Activated CD8-positive, alpha-beta memory T cell treated with anti-CD3 and anti-CD28 coated beads, Interleukin-2, amount 10 ng/mL, durations not matched to agents 7 days and 5 days (primary cell): ENCODE measurements at places on chromosomes 7 and 10.

- H3K27ac ChIP-seq: no peak overlapping the region
- DNase-seq: no peak
- H3K27me3 ChIP-seq: no peaks in the 10 kb centered on the region
- H3K4me3 ChIP-seq: no peak overlapping the region
These were observed 20.2 kb downstream of the MCU start for GRCh38 chr10:72712136-72712535.

DNA sequence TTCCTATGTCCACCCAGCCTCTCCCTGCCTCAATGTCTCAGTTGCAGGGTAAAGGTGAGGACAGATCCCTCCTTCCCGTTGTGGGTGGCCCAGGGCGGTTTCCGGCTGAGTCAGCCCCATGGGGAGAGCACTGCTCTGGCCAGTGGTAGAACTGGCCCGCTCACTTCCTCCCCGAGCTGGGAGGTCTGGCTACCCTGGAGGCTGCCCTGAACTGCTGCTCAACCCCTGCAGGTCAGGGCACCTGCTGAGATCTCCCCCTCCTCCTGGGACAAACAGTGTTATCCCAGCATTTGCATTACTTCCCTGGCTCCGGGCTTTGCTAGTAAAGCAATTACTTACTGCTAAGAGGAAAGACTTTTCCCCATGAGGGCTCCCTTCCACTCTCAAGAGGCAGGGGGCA is 21.4 kb upstream of the IMPDH1 start:
- H3K27ac ChIP-seq: no peak overlapping the region
- H3K4me3 ChIP-seq: no peak overlapping the region
- DNase-seq: no peak
- peaks cover 13% of the 10 kb centered on the region for H3K4me1 ChIP-seq
- H3K36me3 ChIP-seq: no peaks in the 10 kb centered on the region

- DNase-seq: no peak
- H3K36me3 ChIP-seq: no peaks in the 10 kb centered on the region
- H3K4me1 ChIP-seq: no peaks in the 10 kb centered on the region
- peaks cover 23% of the 10 kb centered on the region for H3K27me3 ChIP-seq
These were observed 141.2 kb downstream of the COBL start for GRCh38 chr7:51175316-51175991.

DNA sequence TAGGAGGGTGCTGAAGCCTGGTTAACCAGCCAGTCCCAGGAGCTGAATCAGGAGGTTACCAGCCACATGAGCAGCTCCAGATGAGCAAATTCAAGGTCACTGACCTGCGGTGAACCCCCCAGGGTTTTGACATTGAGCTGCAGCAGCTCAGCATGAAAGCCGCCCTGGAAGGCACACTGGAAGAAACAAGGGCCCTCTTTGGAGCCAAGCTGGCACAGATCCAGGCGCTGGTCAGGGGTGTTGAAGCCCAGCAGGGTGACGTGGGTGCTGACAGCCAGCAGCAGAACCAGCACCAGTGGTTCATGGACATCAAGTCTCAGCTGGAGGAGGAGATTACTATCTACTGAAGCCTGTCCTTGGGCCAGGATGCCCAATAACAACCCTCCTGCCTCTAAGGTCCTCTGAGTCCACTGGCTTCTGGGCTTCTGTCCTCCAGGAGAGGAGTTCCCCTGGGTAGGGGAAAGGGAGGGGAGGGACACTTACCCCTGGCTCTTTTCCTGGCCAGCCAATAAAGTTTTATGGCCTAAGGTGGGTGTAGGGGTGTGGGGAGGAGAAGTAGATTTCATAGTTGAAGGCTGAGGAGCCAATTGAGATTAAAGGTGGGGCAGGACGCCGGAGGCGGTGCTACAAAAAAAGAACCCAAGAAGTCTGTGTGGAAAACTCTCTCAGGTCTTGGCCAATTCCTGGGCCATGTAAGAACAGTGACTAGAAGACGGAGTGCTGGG is 29.4 kb upstream of the ATOH7 start:
- no peaks in the 10 kb centered on the region for H3K4me1 ChIP-seq
- peaks cover 16% of the 10 kb centered on the region for H3K27me3 ChIP-seq
- no peak overlapping the region for H3K27ac ChIP-seq

GRCh38 chr10:62589689-62590088 is 214.8 kb upstream of the ADO start:
- peaks cover 3% of the 10 kb centered on the region for H3K4me1 ChIP-seq
- H3K4me3 ChIP-seq: no peak overlapping the region
- H3K36me3 ChIP-seq: no peaks in the 10 kb centered on the region

DNA sequence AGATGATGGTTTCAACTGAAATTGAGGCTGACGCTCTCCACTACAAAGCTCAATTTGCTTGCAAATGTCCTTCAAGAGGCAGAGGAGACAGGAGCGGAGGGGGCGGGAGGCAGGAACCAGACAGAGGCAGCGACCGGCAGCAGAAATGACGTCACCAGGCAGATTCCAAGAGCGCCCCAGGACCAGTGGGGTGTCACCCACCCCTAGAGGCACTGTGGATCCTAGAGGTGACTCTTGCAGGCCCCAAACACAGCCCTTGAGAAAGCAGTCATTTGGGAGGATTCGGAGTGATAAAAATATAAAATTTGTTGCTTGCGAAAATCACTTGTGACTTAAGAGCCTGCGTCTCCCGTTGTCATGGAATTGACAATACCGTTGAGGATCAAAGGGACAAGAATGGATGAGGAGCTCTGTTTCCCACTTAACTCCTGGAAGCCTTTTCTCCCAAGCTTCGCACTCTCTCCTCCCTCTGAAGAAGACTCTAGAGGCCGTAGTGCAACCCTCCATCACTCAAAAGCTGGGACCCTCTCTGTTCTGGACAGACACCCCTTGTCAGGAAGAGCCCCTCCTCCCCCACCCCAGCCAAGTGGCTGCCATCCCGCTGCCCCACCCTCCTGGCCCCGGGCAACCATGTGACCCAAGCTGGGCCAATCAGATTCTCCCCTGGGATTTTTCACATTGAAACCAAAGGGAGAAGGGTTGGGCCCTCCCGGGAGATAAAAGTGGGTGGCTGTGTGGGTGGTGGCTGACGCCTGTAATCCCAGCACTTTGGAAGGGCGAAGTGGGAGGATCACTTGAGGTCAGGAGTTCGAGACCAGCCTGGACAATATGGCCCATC is 16.3 kb upstream of the SLC29A4 start:
- H3K27me3 ChIP-seq: peaks cover 6% of the 10 kb centered on the region
- no peak overlapping the region for H3K27ac ChIP-seq
- no peak for DNase-seq
- no peaks in the 10 kb centered on the region for H3K4me1 ChIP-seq

DNA sequence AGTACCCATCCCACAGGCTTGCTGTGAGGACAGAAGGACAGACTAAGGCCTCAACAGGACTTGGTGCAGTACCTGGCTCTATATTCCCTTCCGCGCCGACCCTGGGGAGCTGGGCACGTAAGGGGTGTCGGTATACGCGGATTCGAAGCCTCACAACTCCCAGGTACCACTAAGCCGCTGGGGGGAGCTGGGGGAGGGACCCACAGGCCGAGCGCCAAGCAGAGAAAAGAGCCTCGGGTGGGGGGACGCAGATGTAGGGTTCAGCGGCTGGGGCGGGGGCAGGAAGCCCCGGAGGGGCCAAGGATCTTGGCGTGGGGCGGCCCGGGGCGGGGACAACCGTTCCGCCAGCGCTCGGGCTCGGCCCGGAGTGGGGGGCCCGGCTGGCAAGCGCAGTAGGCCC is 126.4 kb upstream of the ZNF746 start:
- peaks cover 33% of the 10 kb centered on the region for H3K36me3 ChIP-seq
- peak; percentile 68 for DNase-seq
- H3K27me3 ChIP-seq: peaks cover 21% of the 10 kb centered on the region
- H3K27ac ChIP-seq: peak overlapping the region; percentile 80
- H3K4me1 ChIP-seq: peaks cover 45% of the 10 kb centered on the region
- peak overlapping the region; percentile 90 for H3K4me3 ChIP-seq

- DNase-seq: no peak
- no peak overlapping the region for H3K27ac ChIP-seq
- no peaks in the 10 kb centered on the region for H3K36me3 ChIP-seq
- peaks cover 4% of the 10 kb centered on the region for H3K27me3 ChIP-seq
- H3K4me3 ChIP-seq: no peak overlapping the region
These were observed 26.6 kb downstream of the PLAU start for GRCh38 chr10:73937333-73938043.

GRCh38 chr7:29300649-29301048 is 106.1 kb downstream of the CHN2 start:
- H3K36me3 ChIP-seq: no peaks in the 10 kb centered on the region
- no peaks in the 10 kb centered on the region for H3K4me1 ChIP-seq
- no peak overlapping the region for H3K27ac ChIP-seq
- peaks cover 13% of the 10 kb centered on the region for H3K27me3 ChIP-seq
- DNase-seq: no peak
- H3K4me3 ChIP-seq: no peak overlapping the region

- H3K4me1 ChIP-seq: no peaks in the 10 kb centered on the region
- DNase-seq: no peak
- no peaks in the 10 kb centered on the region for H3K36me3 ChIP-seq
These were observed 43.2 kb downstream of the HTRA1 start for GRCh38 chr10:122504610-122504950.

DNA sequence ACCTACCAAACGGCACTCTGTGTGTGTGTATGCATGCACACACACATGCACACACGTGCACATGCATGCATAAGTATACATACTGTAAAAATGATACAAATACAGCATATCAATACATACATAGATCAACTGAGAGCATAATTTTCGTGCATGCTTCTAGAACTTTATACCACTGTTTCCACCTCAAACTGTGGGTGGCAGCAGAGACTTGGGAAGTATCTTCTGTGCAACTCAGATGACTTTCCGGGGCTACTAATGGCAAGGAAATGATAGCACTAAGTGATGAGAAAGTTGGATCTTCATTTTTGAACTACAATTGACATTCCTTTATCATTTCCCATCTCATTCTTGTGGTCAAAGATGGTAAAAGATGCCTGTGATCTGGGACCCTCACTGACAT is 570.7 kb downstream of the REEP3 start:
- no peaks in the 10 kb centered on the region for H3K4me1 ChIP-seq
- no peaks in the 10 kb centered on the region for H3K36me3 ChIP-seq
- H3K27ac ChIP-seq: no peak overlapping the region
- DNase-seq: no peak

- no peak for DNase-seq
- no peak overlapping the region for H3K27ac ChIP-seq
- peaks cover 5% of the 10 kb centered on the region for H3K4me1 ChIP-seq
- no peak overlapping the region for H3K4me3 ChIP-seq
- H3K27me3 ChIP-seq: no peaks in the 10 kb centered on the region
- peaks cover 10% of the 10 kb centered on the region for H3K36me3 ChIP-seq
These were observed 69.8 kb downstream of the ORC5 start for GRCh38 chr7:104137971-104138370.

DNA sequence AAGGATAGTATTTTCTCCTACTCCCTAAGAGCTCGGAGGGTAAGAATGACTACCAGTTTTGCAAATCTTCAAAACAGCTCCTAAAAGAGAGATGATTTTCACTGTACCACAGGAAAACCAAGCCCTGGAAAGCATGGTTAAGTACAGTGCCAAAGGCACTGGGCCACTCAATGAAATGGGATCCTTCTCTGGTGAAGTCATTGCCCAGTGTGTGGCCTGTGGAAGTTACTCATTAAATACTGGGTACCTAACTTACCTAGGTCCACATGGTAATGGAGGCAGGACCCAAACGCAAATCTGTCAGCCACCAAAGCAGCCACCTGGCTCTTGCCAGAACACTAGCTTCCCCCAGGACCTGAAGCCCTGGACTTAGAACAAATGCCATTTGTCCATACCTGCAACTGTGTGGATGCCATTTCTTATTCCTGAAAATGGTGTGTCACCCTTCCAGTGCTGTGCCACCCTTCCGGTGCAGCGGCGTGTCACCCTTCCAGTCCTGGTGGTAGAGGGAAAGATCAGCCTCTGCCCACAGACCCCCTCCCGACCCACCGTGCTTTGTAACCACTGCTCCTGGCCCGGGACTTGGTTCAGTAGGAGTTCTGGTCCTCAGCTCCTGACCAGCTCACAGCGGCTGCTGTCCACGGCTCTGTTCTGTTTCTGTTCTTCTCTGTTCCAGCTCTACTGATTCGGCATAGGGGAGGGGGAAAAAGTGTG is 659.2 kb downstream of the SDK1 start:
- DNase-seq: no peak
- no peaks in the 10 kb centered on the region for H3K4me1 ChIP-seq
- no peaks in the 10 kb centered on the region for H3K36me3 ChIP-seq
- H3K4me3 ChIP-seq: no peak overlapping the region
- no peak overlapping the region for H3K27ac ChIP-seq
- no peaks in the 10 kb centered on the region for H3K27me3 ChIP-seq

DNA sequence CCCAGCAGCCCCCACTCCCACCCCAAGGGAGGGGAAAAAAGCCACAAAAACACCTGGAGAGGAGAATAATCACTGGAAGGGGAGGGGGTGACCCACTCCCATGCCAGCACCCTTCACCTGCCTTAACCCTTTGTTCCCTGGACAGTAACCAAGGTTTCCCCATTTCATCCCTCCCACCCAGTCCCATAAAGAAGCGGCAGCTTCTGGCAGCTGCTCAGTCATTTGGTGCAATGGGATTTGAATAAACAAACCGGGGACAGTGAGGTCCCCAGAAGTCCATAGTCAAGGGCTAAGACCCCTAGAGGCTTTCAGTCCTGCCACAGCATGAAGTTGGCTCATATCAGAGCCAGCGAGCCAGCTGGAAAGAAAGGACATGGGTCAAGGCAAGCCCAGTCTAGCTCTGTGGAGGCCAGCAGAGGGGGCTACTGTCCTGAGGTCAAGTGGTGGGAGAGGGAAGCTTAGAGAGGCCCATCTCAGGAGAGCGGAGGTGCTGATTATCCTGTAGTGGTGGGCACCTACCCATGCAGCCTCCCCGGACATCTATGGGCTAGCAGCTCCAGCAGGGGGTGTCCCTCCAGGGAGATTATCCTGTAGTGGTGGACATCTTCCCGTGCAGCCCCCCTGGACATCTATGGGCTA is 58.9 kb upstream of the LBX1 start:
- peaks cover 86% of the 10 kb centered on the region for H3K27me3 ChIP-seq
- no peak overlapping the region for H3K27ac ChIP-seq
- H3K36me3 ChIP-seq: no peaks in the 10 kb centered on the region
